RPMI7951 (cell line): ENCODE measurements at places on chromosomes 5 and 9. TPM values are rescaled to one million over a fixed set of nuclear protein-coding genes. Genes with fewer than 3 reads are reported as not detected.

DNA sequence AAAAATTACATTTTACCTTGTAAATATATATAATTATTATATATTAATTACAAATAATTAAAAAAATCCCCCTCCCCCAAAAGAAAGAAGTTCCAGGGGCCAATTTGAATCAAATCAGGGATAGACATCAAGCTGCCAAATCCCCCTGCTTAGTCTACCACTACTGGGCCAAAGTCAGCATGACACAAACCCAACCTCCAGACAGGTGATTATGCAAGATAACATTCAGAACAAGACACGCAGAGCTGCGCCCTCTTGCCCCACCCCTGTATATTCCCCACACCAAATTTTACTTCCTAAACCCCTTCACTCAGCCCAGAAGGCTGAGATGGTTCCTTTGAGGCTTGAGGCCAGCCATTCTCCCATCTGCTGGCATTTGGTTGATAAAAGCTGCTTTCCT is 2059.1 kb upstream of the CDH6 start:
- DNase-seq: no peak

Gene GARNL3
- 2.5 and 3.2 TPM in 2 replicates for total RNA-seq

- DNase-seq: no peak
Measured at GRCh38 chr5:8196061-8196460, 327.1 kb downstream of the MTRR start.

GRCh38 chr9:70486127-70486526 is 71.7 kb upstream of the KLF9 start:
- peak; percentile 13 for DNase-seq

GRCh38 chr9:131125038-131125287 is 423 bp upstream of the NUP214 start:
- no peak for DNase-seq

- no peak for DNase-seq
Measured at GRCh38 chr9:74784506-74784905, 103.2 kb downstream of the TRPM6 start.

DNA sequence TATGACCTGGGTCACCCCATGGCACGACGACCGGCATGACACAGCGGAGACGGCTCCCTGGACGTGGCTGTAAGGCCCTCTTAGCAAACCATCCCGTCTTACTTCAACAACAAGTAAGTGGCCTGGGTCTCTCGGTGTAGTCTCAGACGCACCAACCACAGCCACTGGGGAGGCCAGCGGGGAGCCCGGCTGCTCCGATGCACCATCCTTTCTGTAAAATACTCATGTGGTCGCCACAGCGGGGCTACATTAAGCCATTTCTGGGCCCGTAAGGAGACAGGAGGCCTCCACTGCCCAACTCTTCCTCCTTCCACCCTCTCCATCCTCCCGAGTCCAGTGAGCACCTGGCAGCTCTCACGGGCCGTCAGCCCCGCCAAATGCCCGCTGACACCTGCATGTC is 4.7 kb downstream of the QSOX2 start:
- no peak for DNase-seq

DNA sequence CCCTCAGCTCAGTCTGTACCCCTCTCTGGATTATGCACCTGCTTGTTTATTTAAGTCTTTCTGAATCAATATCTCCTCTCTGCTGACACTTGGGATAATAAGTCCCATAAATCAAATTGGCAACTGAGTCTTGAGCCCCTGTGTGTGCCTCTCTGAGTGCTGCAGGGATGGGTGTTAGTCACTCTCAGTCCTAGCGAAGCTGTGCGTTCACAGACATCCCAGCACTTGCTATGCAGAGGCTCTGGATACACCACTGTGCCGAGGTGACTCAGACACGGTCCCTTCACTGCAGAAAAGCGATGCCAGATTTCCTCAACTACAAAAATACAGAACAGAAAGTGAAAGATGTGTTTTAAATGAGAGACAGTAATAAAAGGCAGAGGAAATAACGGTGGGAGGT is 4.1 kb upstream of the KCNMB1 start:
- peak; percentile 15 for DNase-seq

Gene TUSC1
- total RNA-seq: 7.7 and 8.5 TPM in 2 replicates

DNA sequence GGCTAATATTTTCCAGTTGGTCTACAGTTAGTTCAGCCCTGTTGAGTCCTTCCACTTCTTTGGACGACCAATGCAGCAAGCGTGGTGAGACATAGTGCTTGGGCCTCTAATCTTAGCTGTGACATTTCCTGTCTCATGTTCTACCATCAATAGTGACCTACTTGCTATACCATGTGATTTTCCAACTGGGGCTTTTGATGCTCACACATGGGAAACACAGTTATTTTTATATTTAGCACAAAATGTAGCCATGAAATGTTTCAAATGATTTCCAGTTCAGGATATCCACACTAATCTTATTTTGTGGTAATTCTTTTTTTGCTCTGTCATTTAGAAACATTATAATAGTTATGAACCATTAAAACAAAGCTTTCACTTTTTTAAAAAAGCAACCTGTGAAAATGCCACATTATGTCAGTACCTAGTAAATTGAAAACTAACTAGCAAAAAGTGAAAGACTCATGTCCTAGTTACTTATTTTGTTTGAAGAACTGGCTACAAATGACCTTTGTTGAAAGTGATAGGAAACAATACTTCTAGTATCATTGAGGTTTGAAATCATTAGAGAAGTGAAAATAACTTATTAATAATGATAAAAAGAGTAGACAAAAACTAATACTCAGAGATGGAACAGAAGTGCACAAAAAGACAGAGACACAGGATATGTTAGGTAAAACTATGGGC is 18.3 kb downstream of the MARCHF3 start:
- peak; percentile 26 for DNase-seq

Gene ROR2
- 0.10 and 0.12 TPM in 2 replicates for total RNA-seq

DNA sequence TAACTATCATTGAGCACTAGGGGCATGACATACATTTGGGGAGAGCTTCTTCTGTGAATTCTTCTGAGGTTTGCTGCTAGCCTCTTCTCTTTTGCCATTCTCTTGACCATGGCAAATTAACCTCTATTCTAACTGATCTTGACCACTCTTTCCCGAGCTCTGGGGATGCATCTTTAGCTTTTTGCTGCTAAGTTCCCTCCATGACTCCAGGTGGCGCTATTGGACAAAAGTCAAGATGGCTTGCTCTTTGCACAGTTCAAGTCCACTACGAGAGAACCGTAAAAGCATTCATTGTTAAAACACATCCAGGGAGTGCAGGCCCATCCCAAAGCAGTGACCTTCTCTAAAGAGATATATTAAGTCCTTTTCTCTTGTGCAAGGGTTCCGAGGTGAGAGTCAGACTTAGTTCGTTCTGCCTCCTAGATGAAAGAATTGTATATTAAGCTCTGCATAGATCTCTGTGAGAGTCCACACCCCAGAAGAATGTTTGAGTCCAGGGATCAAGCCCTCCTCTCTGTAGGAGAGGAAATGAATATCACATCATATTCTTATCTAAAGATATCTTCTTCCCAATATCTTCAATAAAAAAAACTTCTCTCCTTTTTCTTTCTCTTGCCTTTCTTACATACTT is 1152.9 kb upstream of the CDH6 start:
- DNase-seq: peak; percentile 28

Gene ZFYVE16
- 15.3 and 20.3 TPM in 2 replicates for total RNA-seq

Gene ZNF883
- 1.8 and 4.2 TPM in 2 replicates for total RNA-seq

- no peak for DNase-seq
Measured at GRCh38 chr9:13089666-13090065, 189.8 kb downstream of the MPDZ start.

Gene NR4A3
- under 0.01 and 0.10 TPM in 2 replicates for total RNA-seq

DNA sequence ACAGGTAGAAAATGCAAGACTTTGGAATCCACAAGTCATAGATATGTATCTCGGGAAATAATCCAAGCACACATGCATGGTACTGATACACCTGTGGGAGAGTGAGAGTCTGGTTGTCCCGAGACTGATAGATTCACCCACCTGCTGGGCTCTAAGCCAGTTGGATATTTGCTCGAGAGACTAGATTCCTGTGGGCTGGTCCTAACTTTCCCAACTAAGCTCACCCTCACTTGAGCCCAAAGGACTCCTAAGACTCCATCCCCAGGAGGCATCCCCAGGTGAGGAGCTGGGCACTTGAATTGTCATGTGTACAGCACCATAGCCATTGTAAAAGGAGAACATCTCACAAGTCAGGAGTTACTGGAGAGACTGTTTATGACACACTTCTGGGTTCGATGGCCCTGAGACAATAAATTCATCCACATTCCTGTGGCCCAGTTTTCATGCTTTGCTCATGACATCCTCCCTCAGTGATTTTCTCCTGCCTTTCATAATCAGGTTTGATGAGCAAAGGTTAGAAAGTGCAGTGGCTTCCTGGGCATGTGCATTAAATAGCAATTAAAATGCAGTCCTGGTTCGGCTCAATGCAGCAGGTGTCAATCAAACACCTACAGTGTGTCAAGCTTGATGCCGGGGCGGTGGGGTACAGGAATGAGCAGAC is 18.1 kb downstream of the SLC1A1 start:
- peak; percentile 30 for DNase-seq

Gene CNTRL
- total RNA-seq: 16.9 and 19.5 TPM in 2 replicates

DNA sequence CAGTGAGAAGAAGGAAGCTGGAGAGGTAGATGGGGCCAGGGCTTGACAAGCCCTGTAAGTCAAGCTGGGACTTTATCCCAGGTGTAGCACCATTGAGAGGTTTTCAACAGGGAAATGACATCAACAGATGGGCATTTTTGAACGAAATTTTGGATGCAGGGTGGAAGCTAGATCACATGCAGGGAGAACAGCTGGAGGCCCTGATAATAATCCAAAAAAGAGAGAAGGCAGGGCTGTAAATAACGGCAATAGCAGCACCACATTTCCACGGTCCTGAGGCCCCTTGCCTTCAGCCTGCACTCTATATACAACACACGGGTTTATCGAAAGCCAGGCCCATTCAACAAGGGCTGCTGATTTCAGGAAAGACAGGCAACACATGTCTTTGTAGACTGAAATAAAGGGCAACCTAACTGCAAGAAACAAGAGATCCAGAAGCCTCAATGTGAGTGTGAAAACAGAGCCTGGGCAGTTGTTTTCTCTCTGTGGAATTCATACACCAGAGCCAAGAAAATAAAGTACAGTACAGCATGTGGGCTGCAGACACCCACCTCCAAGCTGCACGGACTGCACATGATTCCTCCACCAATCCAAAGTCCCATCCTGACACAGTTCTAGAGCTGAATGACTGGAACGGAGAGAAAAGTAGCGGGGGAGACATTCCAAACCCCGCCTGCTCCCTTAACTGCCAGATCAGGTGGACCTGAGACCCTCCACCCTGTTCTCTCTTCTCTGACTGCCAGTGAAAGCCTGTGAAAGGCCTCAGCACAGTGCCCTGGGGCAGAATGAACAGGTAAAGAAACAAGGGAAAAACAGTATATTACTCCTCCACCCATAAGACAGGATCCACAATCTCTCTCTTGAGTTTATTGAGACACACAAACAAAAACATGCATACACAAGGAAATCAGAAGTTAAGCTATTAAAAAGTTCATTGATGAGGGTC is 36.3 kb downstream of the KLHL3 start:
- DNase-seq: no peak

Gene ZFP2
- total RNA-seq: not detected in 2 replicates

Gene WNK2
- total RNA-seq: not detected in 2 replicates

Gene HNRNPA0
- total RNA-seq: 6.0 and 6.6 TPM in 2 replicates

DNA sequence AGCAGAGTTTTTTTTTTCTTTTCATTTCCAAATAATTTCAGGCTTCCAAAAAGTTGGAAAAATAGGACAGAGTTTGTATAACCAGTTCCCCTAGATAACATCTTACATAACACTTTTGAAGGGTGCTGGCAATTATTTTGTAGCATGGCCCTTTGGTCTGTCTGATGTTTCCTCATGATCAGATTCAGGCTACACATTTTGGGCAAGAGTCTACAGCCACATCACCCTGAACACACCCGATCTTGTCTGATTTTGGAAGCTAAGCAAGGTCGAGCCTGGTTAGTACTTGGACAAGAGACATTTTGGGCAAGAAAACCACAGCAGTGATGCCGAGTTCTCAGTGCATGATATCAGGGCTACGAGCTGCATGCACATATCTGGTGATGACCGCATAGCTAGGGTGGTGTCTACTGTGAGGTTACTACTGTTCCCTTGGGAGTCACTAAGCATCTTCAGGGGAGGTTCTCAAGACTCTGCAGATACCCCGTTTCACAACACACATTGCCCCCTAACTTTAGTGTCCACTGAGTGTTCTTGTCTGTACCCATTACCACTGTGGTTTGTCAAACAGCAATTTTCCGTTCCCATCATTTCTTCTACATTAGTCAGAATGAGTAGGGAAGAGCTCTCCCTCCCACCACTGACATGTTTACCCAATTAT is 86.2 kb downstream of the TTC39B start:
- DNase-seq: no peak

- DNase-seq: no peak
Measured at GRCh38 chr5:143665866-143666265, 146.1 kb upstream of the HMHB1 start.

DNA sequence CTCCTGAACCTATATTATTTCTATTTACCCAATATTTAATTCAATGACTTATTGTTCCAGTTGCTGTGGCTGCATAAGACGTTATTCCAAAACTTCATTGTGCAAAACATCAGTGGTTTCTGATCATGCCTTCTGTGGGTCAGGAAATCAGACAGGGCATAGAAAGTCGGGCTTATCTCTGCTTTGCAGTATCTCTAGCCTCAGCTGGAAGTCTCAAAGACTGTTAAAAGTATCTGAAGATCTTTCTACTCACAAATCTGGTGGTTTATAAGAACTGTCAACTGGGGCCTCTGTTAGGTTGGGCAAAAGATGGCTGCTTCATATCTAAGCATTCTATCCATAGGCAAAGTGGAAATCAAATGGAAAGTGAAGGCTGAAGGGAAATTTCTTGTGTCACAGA is 687.7 kb upstream of the ARRDC3 start:
- no peak for DNase-seq

DNA sequence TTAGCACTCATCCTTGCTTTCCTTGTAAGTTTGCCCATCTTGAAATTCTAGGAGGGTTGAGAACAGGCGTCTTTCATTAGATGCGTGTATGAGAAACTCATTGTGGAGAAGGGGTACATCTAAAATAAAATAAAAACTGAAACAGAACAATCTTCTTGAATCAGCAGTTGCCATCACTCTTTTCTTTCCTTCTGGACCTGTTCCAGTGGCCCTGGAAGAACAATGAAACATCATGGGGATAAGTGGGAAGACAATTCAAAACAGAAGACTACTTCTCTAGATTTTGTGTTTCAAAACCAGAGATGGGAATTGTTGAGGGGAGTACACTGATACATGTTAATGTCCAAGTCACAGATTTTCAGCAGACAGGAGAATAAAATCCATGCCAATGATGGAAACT is 59.9 kb downstream of the SLC1A3 start:
- no peak for DNase-seq

- DNase-seq: no peak
Measured at GRCh38 chr5:9362600-9362999, 183.3 kb downstream of the SEMA5A start.
